Spinal cord (tissue), 10 donors: ENCODE measurements at places on chromosomes 2 and 18. TPM values are rescaled to one million over a fixed set of nuclear protein-coding genes. Genes with fewer than 3 reads are reported as not detected.

Gene ACVR1C
- 1.9 TPM for total RNA-seq

Gene PROM2
- total RNA-seq: 1.8 TPM

Gene ZNF396
- total RNA-seq: 6.8 TPM

Gene SKOR2
- total RNA-seq: 1.3 TPM

Gene NYAP2
- 12.6 TPM for total RNA-seq

Gene DQX1
- total RNA-seq: 0.28 TPM

Gene MYO7B
- 4.3 TPM for total RNA-seq

DNA sequence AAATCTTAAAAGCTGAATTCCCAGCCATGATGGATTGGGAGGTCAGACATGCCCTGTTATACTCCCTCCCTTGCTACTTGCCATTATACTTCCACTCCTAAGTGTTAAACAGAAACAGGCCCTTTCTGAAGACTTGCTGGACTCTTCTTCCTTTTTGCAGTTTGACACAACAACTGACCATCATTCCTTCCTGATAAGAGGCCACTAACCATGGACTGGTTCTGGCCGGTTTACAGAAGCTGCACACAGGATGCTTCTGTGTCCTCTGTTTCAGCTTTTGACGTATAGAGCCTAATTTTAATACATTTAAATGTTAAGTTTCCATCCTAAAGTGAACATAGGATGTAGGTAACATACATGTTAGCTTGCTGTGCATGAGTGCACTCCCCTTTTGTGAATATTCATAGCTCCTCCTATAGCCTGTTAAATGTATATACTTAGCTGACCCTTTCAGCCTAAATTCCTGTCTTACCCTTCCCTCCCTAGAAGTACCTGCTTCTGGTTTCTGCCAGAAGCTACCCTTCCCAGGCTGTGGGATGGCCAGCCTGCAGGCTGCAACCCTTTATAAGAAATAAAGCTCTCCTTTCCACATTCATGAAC, 13.2 kb downstream of the FBXO48 start:
- DNase-seq: no peak

DNA sequence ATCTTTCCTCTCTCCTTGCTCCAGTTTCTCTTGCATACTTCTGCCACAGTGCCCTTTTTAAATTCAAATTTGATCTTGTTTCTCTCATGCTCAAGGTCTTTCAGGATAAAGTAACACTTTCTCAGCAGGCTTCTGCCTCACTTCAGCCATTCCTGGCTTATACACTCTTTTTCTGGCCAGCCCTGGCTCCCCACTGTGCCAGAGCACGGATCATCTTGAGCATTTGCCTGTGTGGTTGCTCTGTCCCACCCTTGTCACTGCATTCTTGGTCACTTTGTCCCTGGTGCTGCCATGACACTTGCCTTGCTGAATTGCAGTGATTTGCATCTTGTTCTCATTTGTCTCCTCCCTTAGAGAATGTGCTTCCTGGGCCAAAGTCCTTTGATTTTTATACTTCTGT, 634.3 kb downstream of the TMEM182 start:
- no peak for DNase-seq

GRCh38 chr2:239760596-239760995, 264.5 kb downstream of the NDUFA10 start:
- no peak for DNase-seq

- no peak for DNase-seq
Observed at GRCh38 chr18:39184176-39184575, 1618.6 kb upstream of the CELF4 start.

GRCh38 chr2:130243359-130243758, 45.1 kb upstream of the TUBA3E start:
- no peak for DNase-seq

- no peak for DNase-seq
Observed at GRCh38 chr2:96527286-96528005, 9.1 kb upstream of the ARID5A start.

DNA sequence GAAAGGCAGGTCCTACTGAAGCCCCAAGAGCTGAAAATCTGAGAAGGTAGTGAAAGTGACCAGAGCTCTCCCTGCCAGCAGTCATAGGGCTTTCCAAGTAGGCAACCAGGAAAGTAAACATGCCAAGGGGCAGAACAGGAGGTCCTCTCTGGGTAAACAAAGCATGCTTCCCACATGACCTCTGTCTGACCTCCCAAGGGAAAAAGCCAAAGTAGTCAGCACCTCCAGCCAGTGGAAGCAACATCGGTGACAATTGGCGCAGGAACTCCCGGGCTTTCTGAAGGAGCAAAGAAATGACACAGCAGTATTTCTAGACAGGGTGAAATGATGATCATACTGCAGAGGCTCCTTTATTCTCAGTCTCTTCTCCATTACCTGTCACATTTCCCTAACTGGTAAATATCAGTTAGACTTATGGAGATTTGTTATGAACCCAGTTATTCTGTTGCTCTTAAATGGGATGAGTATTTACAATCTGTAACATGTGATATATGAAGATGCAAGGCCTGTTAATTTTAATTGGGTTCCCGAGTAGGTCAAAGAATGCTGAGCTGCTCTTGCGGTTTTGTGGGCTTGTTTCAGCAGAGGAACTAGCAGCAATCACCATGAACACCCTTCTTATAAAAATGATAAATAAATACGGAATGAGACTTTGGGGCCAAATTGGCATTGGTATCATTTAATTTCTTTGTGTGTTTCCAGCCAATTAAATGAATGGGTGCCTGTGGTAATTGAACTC, 321.0 kb downstream of the RND3 start:
- DNase-seq: no peak

DNA sequence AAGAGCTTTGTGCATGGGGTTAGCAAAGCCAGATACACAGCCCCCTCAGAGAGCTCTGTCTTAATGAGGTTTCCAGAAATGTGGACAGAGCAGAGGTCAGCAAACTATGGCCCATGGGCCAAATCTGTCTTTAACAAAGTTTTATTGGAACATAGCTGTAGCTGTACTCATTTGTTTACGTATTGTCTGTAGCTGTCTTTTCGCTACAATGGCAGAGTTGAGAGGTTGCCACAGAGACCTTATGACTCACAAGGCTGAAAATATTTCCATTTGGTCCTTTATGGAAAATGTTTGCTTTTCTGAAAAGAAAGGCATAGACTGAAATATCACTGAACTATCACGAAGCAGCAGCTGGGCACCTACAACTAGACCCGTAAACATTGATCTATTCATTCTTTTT, 841.8 kb downstream of the SLC4A3 start:
- DNase-seq: no peak

DNA sequence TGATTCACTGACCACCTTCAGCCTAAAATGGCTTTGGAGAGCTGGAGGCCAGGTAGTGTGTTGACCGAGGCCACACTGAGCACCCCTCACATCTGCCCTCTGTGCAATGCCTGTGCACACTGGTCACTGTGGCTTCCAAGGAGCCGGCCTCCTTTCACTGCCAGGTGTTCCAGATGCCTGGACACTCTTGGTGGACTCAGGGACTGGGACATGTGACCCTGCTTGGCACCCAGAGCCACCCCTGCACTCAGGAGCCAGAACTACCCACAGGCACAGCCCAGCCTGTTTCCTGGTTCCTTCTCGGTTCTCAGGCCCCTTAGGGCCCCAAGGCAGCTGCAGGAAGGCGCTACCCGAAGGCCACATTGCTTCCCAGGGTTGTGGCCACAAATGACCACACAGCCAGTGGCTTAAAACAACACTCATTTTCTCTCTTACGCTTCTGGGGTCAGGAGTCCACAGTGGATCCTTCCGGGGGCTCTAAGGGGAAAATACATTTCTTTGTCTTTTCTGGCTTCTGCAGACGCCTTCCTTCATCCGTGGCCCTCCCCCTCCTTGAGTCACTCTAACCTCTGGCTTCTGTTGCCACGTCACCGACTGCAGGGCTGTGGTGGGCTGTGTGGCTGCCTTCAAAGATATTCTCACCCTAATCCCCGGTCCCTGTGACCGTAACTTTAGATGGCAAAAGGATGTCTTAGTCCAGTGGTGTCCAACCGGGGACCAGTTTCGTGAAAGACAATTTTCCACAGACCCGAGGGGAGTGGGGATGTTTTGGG, 78.6 kb downstream of the ASB1 start:
- no peak for DNase-seq

DNA sequence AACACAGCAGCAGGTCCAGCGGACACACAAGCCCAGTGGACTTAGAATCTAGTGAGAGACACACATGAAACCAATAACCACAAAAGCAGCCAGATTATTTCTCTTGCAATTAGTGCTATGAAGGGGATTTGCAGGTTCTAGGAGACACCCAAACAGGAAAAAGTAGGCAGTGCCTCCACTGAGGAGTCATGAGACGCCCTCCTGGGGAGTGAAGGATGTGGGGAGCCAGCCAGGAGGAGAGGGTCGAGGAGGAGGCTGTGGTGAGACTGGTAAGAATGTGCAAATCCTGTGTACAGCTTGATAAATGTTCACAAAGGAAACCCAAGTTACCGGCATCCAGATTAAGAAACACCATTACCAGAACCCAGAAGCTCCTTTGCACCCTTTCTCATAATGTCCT, 2.7 kb upstream of the CAPN13 start:
- DNase-seq: no peak

GRCh38 chr2:79850912-79851311, 338.1 kb downstream of the CTNNA2 start:
- DNase-seq: no peak

DNA sequence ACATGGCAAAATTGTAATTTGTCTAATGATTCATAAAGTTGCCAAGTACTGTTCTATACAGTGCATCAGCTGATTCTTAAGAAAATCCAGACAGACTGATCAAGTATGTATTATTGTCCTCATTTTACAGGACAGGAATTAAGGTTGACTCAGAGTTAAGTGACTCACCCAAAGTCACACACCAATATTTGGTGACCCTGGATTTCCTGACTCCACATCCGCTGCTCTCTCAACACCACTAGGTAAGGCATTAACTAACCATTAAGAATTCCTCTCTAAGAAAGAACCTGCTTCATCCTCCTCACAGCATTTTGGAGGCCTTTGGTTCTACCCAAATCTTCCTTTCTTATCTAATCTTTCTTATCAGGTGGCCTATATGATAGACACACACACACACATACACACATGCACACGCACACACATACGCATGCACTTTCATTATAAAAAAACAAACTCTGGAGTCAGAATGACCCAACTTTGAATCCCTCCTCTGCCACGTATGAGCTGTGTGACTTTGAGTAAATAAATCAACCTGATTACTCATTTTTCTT, 150.8 kb downstream of the ANKRD44 start:
- DNase-seq: no peak

GRCh38 chr2:240638512-240639160, 13.4 kb downstream of the GPR35 start:
- no peak for DNase-seq

- DNase-seq: no peak
Observed at GRCh38 chr2:24568551-24568950, 77.5 kb downstream of the NCOA1 start.

DNA sequence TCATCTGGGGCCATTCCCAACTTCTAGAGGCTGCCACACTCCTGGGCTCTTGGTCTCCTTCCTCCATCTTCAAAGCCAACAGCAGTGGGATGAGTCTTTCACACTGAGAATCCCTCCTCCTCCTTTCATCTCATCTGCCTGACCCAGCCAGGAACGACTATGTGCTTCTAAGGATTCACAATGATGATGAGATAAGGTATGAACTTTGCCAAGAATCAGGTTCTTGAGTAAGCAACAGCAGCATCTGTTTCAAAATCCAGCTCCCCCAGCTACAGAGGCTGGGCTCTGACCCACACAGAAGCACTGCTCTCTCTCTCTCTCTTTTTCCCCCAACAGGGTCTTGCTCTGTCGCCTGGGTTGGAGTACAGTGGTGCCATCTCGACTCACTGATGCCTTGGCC, 46.4 kb downstream of the TIMM21 start:
- DNase-seq: no peak

DNA sequence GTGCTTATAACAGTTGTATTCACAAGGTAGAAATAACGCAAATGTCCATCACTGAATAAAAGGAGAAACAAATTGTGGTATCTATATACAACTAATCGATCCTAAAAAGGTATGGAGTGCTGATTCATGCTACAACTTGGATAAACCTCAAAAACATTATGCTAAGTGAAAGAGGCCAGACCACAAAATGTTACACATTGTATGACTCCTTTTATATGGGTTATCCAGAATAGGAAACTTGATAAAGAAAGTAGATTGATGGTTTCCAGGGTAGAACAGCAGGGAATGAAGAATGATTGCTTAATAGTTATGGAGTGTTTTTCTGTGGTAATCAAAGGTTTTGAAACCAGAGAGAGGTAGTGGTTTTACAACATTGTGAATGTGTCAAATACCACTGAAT, 432.2 kb upstream of the TRIB2 start:
- no peak for DNase-seq

GRCh38 chr2:198036029-198036879, 231.9 kb downstream of the PLCL1 start:
- no peak for DNase-seq

DNA sequence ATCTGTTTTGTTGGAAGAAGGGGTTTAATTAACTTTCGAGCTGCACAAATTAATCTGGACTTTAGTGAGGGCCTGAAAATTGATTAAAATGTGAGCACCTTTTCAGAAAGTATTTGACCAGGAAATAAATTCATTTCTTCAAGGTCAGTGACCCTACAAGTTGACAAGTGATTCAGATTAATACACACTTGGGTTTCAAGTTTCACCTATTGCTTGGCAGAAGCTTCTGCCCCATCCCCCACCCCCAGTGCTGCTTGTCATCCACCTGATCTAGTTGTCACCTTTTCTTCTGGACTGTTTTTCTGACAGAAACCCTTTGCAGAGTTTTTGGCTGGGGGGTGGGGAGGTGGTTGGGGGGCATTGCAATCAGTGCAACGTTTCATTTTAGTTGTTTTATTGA, 46.2 kb downstream of the RPRM start:
- no peak for DNase-seq

GRCh38 chr2:174608866-174609214, 11.2 kb upstream of the WIPF1 start:
- DNase-seq: no peak

DNA sequence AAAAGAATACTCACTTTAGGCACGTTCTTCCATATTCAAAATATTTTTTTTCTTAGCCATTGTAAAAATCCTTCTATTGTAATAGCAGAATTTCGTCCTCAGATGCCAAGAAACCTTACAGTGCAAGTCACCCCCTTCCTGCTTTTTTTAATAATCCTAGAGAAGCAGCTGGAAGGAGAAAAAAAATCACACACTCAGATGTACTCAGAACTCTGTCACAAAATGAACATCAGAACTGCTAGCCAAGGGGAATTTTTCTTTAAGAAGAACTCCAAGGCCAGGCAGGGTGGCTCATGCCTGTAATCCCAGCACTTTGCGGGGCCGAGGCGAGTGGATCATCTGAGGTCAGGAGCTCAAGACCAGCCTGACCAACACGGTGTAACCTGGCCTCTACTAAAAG, 127.3 kb upstream of the SPATS2L start:
- DNase-seq: no peak

DNA sequence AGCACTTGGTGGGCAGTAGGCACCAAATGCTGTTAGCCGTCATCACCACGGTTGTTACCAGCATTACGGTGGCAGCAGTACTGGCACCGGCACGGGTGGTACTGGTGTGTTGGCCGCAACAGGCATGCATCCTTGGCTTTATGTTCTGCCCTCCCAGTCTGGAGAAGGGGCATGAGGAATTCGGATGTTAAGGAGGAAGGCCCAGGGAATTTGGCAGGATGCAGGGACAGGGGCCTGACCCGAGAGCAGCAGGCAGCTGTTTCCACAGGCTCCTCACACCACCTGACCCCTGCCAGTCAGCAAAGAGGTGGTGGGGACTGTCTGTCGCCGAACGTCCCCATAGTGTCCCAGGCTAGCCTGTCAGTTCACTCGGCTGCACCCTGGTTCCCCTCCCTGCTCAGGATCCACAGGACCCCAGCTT, 79.0 kb downstream of the EDAR start:
- no peak for DNase-seq
